ENCODE measurements at places on chromosomes 6 and 20.
A peak's percentile ranks its signal among the peaks of the same experiment; 100 is the strongest.

- DNase-seq = no peak
Measured at GRCh38 chr6:52984247-52984646, 10.8 kb downstream of the GSTA4 start.

GRCh38 chr6:34001706-34002621 lies 143.9 kb downstream of the GRM4 start:
- no peak for DNase-seq

- no peak for DNase-seq
Measured at GRCh38 chr6:132932588-132932987, 118.2 kb downstream of the RPS12 start.

GRCh38 chr6:17820055-17820454 lies 113.3 kb upstream of the NUP153 start:
- no peak for DNase-seq

- no peak for DNase-seq
Measured at GRCh38 chr6:140537834-140538705, 1163.6 kb upstream of the CITED2 start.

DNA sequence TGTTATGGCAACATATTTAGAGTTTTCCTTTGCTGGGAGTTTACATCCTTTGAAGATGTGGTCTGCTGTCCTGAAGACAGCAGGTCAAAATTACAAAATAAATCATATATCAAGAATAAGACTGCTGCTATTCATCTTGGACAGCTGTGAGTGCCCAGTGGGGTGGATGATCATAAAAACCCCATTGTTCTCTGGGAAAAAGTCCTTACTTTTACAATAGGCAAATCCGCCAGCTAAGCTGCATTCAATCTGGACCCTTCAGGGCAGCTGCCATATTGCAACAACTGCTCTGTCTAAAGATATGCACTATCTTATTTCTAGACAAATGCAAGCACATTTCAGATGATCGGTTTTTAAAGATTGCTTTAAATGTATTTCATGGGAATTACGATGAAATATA lies 19.4 kb downstream of the CASS4 start:
- no peak for DNase-seq

DNA sequence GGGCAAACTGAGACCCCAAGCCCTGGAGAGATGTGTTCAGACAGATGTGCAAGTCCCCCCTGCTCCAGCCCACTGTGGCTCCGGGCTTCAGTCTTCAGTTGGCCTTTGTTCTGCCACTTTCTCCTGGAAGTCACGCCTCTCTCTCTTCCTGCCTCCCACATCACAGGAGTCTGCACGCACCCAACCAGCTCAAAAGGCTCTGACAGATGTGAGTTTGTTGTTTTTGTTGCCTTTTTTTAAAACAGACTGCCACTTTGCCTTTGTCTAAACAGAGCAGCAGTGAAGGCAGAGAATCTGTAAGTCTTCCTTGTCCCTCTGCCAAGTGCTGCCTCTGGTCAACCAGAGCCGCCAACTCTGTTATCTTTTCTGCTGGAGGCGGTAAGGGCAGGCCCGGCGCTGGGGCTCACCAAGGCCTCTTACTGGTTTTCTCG lies 149.7 kb downstream of the TFAP2C start:
- DNase-seq = no peak

- DNase-seq = no peak
Measured at GRCh38 chr6:4518506-4518905, 257.7 kb upstream of the CDYL start.

GRCh38 chr6:47086051-47086770 lies 44.1 kb upstream of the ADGRF1 start:
- no peak for DNase-seq

GRCh38 chr6:168164462-168165061 lies 85.5 kb upstream of the FRMD1 start:
- no peak for DNase-seq

- no peak for DNase-seq
Measured at GRCh38 chr6:30799210-30799609, 54.9 kb upstream of the IER3 start.

- DNase-seq = no peak
Measured at GRCh38 chr6:169811072-169811471, 59.6 kb downstream of the ERMARD start.

DNA sequence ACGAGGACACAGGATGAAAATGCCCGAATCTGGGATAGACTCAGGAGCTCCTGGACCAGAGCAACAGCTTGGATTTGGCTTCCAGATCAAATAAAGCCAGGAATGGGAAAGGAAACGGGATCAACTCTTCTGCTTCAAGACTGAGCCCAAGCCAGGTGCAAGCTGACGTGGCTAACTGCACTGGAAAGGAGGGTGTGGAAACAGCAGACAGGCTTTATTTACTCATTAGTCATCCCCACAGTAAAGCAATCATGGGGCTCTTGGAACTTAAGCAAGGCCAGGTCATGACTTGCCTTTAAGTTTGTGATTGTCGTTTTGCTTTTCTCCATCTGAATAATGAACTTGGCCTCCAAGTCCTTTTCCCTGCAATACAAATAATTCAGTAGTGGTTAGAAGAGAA lies 45.2 kb downstream of the KIF16B start:
- peak; percentile 63 for DNase-seq
